ENCODE measurements at places on chromosomes 6 and 20. TPM values are rescaled to one million over a fixed set of nuclear protein-coding genes. Genes with fewer than 3 reads are reported as not detected.
A peak's percentile ranks its signal among the peaks of the same experiment; 100 is the strongest.

The NKAIN2 gene
- 4.4 TPM for total RNA-seq

DNA sequence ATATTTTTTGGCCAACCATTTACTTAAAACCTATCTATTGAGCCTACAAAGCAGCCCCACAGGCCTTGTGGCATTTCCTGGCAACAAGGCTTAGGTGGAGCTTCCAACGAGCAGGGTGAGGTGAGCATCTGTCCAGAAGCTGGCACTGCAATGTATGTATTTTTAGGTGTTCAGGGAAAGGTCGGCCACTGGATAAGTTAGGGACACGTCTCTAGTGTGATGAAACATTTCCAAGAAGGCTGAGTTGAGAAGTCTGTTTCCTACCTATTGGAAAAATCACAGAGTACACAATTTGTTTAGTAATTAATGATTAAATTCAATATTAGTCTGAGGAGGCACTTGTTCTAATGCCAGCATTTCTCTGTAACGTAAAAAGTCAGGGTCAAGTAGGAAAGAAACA is 17.8 kb upstream of the RCAN2 start:
- peaks cover 4% of the 10 kb centered on the region for H3K4me1 ChIP-seq
- peak overlapping the region; percentile 88 for H3K27ac ChIP-seq
- no peaks in the 10 kb centered on the region for H3K36me3 ChIP-seq
- H3K4me3 ChIP-seq = no peak overlapping the region
- DNase-seq = no peak
- H3K27me3 ChIP-seq = no peaks in the 10 kb centered on the region

GRCh38 chr6:39294133-39294532 is 20.1 kb downstream of the KCNK17 start:
- H3K4me1 ChIP-seq = peaks cover 21% of the 10 kb centered on the region
- H3K27me3 ChIP-seq = no peaks in the 10 kb centered on the region
- no peak overlapping the region for H3K4me3 ChIP-seq
- H3K36me3 ChIP-seq = no peaks in the 10 kb centered on the region
- no peak overlapping the region for H3K27ac ChIP-seq

DNA sequence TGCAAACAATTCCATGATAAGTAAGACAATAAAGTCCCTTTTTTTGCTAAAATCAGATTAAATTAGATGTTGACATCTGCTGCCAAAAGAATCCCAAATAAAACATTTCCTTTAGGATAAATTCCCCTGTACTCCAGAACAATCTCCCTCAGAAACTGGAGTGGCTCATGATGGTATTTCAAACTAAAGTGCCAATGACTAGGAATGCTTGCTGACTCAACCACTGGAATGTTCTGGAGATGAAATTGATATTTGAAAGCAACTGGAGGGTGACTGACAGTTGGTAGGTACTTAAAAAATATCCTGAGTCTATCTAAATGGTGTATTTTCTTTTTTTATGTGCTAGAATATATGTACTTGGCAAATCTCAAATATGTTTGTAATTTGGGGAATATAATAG is 350.1 kb upstream of the TSHZ2 start:
- H3K4me1 ChIP-seq = no peaks in the 10 kb centered on the region
- H3K4me3 ChIP-seq = no peak overlapping the region

GRCh38 chr20:63833776-63834490 is 2.9 kb upstream of the ZBTB46 start:
- H3K4me3 ChIP-seq = no peak overlapping the region
- peaks cover 13% of the 10 kb centered on the region for H3K27me3 ChIP-seq
- H3K4me1 ChIP-seq = peaks cover 9% of the 10 kb centered on the region

DNA sequence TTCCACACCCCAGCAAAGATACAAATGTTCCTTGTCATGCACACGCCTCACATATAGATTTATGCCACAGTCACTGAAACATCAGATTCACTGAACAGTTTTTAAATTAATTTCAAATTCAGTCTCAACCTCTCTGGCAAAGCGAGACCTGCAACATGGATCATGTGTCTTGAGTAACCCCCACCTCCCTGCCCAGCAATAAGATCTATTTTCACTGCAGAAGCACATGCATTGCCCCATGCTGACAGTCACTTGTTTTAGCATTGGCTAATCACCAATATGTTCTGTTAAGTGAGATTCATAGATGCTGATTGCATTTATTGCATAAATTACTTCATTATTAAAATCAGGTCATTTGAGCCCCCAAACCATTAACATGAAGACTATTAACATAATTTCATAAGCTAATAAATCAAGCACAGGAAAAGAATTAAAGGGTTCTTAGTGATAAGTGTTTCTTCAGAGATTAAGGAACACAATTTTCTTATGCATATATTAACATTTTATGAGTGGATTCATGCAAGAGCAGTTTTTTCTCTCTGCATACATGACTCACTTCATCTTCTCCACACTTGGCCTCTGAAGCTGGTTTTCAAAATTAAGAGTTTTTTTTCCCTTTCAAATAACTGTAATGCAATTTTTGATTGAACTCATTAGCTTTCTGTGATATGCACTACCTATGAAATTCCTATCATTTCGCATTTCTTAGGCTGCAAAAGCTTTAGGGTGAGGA is 173.2 kb upstream of the SOX4 start:
- H3K27me3 ChIP-seq = no peaks in the 10 kb centered on the region
- no peak overlapping the region for H3K4me3 ChIP-seq
- no peaks in the 10 kb centered on the region for H3K36me3 ChIP-seq
- no peak for DNase-seq

Data from lung (tissue), 17 donors.